ENCODE measurements at places on chromosomes 2 and 18.

GRCh38 chr2:227701556-227701955, 16.3 kb downstream of the SLC19A3 start:
- DNase-seq, result no peak

DNA sequence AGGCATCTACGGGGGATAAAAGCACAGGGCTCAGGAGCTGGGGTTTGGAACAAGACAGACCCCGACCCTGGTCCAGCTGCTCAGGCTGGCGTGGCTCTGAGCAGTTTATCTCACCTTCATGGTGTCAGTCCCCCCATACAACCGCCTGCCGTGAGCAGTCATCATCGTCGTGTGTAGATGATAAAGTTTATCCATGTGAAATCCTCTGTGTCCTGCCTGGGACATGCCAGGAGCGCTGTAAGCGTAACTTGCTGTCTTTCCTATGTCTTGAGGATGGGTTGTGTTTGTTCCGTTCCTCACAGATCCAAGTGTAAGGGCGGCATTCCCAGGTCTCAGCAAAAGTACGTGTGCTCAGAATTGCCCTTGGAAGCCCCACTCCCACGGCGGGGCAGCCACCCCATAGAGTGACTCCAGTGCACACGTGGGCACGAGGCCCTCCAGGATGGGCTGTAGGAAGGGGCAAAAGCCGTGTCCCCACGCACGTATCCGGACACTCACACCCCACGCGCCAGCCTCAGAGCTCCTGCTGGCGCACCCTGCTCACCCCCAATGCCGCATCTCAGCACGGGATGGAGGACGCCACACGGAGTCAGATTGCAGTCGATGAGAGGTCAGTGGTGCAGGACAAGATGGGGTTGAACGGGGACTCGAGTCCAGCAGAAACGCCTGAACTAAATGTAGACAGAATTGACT, 50.9 kb downstream of the ADI1 start:
- DNase-seq, result no peak

GRCh38 chr2:154477319-154477718, 221.2 kb upstream of the KCNJ3 start:
- no peak for DNase-seq

GRCh38 chr2:78707776-78708386, 317.6 kb upstream of the REG3G start:
- no peak for DNase-seq

GRCh38 chr2:113138428-113139322, 11.3 kb downstream of the IL1RN start:
- peak; percentile 58 for DNase-seq

Data from T-helper 2 cell (primary cell).